Activated naive CD4-positive, alpha-beta T cell treated with anti-CD3 and anti-CD28 coated beads for 36 hours (primary cell): ENCODE measurements at places on chromosomes 5 and 9.
A peak's percentile ranks its signal among the peaks of the same experiment; 100 is the strongest.

DNA sequence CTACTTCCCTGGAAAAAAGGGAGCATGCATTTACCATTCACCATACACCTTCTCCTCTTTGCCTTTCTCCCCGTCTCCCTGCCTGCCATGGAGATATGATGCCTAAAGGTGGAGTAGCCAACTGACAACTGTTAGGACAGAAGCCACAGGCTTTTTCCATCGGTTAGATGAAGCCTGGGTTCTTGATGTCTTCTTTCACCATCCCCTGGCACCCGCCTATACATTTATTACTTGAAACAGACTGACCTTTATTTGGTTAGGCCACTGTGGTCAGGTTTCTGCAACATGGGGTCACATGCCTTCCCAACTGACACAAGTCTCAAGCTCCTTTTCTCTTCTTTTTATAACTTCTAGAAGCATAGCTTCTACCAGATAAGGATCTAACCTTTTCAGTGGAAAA, 7.1 kb downstream of the LCP2 start:
- no peak for DNase-seq

- peak; percentile 47 for DNase-seq
Observed at GRCh38 chr9:129111528-129112151, 425 bp downstream of the PTPA start.

DNA sequence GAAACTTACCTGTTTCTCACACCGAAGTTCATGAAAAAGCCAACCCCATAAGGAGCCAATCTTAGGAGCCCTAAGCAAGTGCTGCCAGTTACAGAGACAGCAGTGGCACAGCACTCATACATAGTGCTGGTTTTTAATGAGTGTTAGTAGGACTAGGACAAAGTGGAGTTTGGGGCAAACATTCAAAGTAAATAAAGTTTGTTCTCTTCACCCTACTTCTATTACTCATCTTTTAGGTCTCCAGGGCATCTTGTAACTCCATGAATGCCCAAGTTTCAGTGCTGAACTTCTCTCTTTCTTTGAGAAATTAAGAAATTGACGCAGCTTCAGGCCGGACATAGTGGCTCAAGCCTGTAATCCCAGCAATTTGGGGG, 584.7 kb downstream of the EBF1 start:
- DNase-seq: no peak

DNA sequence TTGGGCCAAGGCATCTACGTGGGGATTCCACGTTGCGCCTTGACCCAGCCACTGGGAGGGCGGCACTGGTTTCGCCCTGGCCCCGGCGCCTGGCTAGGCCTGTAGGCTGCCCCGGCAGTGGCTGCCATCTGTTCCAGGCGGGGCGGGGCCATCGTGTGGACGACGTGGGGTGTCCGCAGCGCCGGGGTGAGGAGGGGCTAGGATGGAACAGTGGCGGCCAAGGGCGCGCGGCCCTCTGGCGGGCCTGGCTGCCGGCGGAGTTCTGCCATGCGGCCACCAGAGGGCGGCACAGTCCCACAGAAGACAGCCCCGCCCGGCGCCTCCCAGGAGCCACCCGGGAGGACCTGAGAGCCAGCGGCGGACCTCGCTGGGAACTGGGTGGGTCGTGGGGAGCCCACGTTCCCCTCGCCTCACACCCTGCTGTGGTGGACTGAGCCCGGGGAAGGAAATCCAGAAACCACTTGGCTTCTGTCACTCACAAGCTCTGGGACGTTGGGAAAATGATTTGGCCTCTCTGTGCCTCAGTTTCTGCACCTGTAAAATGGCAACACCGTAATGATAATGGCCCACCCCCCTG, 22.6 kb upstream of the RAPGEF1 start:
- DNase-seq: peak; percentile 74

- DNase-seq: no peak
Observed at GRCh38 chr9:103458826-103459225, 463.7 kb downstream of the CYLC2 start.

- no peak for DNase-seq
Observed at GRCh38 chr5:31771500-31771899, 132.6 kb downstream of the PDZD2 start.

DNA sequence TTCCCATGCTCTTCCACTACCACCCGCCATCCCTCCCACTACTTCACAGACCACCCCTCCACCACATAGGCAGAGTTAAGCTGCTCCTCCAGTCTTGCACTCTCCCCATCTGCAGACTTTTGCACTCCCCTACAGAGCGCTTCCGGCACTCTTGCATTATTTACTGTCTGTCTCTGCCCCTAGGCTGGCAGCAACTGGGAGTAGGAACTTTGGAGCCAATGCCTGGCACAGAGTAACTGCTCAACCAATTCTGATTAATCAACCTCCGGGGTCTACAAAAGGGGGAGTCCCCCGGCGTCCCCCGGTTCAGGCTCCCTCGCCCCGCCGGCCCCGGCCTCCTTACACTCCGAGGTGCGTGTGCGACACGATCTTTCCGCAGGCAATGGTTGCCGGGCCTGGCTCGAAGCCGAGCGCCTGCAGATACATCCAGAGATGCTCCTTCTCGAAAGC, 498 bp downstream of the HAUS6 start:
- DNase-seq: peak; percentile 52

DNA sequence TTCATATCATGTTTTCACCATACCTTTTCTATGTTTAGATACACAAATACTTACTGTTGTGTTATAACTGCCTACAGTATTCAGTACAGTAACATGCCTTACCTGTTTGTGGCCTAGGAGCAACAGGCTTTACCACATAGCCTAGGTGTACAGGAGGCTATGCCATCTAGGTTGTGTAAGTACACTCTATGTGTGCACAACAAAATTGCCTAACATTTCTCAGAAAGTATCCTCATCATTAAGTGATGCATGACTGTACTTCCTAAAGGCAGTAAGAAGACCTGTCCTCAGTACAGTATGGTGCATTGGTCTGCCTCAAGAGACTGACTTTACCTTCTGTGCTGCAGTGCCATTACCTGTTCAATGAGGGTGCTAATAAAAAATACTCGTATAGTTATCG, 7.9 kb downstream of the TXN start:
- no peak for DNase-seq

GRCh38 chr9:130382636-130383349, 62.0 kb upstream of the ASS1 start:
- DNase-seq: no peak

GRCh38 chr5:61623401-61624069, 291.5 kb downstream of the ZSWIM6 start:
- DNase-seq: no peak
